ENCODE measurements at places on chromosomes 12 and 14. TPM values are rescaled to one million over a fixed set of nuclear protein-coding genes. Genes with fewer than 3 reads are reported as not detected.

DNA sequence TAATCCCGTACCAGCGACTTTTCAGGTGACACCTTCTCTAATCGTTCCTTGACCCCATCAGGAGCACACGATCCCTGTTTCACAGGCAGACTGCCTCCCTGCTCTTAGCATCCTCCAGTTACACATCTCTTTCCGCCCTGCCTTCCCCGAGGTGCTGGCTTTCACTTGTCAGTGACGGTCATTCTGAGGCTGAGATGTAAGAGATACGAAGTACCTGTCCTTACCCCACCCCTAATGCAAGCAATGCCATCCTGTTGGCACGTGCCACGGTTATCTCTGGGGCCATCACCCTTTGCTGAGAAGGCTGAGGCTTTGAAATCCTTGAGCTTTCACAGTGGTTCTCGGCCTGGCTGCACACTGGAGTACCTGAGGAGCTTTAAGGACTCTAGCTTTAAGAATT, 24.4 kb downstream of the B4GALNT3 start:
- DNase-seq = no peak

Gene TAS2R13
- polyA plus RNA-seq = not detected

DNA sequence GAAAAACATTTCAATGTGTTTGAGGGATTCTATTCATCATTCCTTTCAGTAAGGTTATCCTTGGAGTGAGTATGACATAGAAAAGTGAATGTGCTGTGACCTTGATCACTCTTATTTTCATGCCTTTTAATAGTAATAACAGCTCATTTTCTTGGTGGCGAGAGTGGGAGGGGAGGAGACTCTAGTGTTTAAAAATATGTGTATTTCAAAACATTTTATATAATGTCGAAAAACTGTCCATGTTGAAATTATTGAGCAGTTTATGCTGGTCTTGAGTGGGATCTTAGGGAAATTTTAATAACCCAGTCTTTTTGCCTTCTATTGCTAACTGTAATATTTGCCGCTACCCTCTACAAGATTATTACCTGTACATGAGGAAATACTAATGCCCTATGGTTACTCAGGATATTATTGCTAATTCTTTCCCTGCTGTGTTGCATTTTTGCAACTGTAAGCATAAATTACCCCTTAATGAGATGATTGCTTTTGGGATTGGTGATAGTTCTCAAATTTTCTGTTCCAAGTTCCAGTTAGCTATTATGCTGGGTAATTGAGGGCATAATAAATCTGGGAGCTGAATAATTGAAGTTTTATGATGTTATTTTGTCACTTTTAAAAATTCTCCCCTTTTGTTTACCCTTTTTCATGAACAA, 21.9 kb downstream of the ATF7IP start:
- no peak for DNase-seq

Gene HOXC12
- not detected for polyA plus RNA-seq

DNA sequence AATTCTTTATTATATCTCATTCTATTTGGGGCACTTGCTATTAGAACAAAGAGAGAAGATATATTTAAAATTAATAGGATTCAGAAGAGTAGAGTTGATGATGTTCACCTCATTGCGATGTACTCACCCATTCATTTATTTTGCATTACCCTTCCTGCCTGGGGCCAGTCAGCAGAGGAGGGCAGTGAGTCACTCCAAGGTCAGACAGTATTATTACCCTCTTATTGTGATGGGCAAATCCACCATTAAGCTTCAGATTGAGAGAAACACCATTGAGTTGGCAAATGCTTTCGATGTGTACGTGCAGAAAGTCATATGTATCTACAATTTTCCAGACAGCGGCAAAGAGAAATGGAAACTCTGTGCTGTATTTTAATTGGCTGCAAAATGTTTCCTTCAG, 134.2 kb downstream of the BICD1 start:
- DNase-seq = no peak

- no peak for DNase-seq
Measured at GRCh38 chr14:75156901-75157300, 19.5 kb downstream of the TMED10 start.

GRCh38 chr12:118060301-118061010, 523 bp downstream of the WSB2 start:
- DNase-seq = no peak
